ENCODE measurements at places on chromosomes 16 and 17. TPM values are rescaled to one million over a fixed set of nuclear protein-coding genes. Genes with fewer than 3 reads are reported as not detected.

NPW gene
- 0.91 TPM for total RNA-seq

DNA sequence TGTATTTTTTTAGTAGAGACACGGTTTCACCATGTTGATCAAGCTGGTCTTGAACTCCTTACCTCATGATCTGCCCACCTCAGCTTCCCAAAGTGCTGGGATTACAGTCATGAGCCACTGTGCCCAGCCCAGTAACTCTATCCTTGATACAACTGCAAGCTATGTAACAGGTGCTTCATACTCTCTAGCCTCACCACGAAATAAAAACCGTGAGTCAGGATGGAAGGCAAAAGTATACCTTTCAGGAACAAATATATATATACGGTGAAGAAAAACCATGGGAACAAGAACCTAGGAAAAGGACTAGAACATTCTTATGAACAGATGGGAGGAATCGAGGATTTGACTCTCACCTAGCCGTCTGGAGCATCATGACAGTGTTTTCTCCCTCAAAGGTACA is 9.6 kb upstream of the FBF1 start:
- no peaks in the 10 kb centered on the region for H3K4me1 ChIP-seq
- no peak for DNase-seq
- no peaks in the 10 kb centered on the region for H3K36me3 ChIP-seq

TBC1D3I gene
- 3.0 TPM for total RNA-seq

GRCh38 chr16:82713778-82714177 is 87.0 kb downstream of the CDH13 start:
- no peak overlapping the region for H3K4me3 ChIP-seq
- H3K4me1 ChIP-seq = peaks cover 5% of the 10 kb centered on the region
- peaks cover 14% of the 10 kb centered on the region for H3K36me3 ChIP-seq
- peaks cover 2% of the 10 kb centered on the region for H3K27me3 ChIP-seq
- no peak overlapping the region for H3K27ac ChIP-seq

SLC16A13 gene
- total RNA-seq = 2.9 TPM

SLC2A4 gene
- 0.42 TPM for total RNA-seq

DNA sequence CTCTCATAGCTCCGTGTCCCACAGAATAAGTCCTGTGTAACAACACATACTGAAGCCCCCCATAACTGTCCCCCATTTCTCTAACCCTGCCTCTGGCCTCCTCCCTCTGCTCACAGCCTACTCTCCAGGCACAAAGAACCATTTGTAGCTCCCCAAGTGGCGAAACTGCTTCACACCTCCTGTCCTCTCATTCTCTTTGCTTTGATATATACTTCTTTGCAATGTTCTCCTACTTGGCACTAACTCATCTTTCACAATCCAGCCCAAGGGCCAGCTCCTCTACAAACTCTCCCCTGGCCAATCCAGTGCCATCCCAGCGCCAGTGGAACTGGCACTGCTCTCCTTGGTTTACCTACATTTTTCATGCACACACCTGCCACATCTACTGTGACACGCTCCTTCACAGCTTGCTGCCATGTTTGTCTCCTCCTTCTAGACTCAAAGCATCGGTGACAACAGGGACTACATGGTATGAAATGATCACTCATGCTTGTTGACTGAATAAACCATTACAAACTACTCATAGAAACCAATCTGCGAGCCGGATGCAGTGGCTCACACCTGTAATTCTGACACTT is 12.8 kb downstream of the CYTH1 start:
- H3K27me3 ChIP-seq = peaks cover under 1% of the 10 kb centered on the region
- DNase-seq = no peak
- H3K4me1 ChIP-seq = peaks cover 5% of the 10 kb centered on the region
- H3K4me3 ChIP-seq = no peak overlapping the region

Measured in glutamatergic neuron (in vitro differentiated cells).